ENCODE measurements at places on chromosomes 7 and 10. TPM values are rescaled to one million over a fixed set of nuclear protein-coding genes. Genes with fewer than 3 reads are reported as not detected.

DNA sequence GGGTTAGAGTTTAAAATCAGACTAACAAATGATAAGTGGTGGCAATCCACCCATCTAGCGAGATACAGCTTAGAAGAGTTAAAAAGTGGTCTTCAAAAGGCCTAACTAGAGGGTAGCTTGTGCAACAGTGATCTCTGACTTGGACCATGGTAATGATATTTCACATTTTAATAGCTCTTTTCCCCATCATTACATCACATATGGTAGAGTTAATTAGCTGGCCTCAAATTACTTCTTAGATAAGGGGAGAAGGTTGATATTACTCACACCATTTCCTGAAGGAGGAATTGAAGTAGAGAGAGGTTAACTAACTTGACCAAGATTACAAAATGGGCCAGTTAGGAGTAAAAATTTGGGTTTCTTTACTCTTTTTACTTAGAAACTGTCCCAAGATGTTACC lies 223.6 kb downstream of the PHTF2 start:
- no peak for DNase-seq

DNA sequence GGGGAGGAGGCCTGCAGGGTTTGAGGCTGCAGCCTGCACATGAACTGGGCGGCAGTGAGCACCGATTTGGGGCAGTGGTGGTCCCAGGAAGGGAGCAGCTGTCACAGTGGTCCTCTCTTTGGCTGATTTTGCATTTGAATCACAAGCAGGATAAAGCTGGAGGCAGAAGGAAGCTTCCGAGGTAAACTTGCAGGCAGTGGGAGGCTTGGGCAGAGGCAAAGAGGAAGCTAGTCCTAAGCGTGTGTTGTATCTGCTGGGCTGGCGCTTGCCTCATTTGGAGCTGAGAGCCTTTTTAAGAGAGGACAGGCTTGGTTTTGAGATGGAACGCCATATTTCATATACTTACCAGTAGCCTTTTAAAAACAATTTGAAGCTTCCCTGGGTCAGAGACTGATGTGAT lies 177.2 kb upstream of the PODXL start:
- no peak for DNase-seq

Gene CCSER2
- total RNA-seq: 75.4 TPM

- no peak for DNase-seq
Observed at GRCh38 chr10:44460416-44460815, 75.5 kb upstream of the CXCL12 start.

GRCh38 chr7:32533276-32534029 lies 38.2 kb downstream of the AVL9 start:
- DNase-seq: no peak

GRCh38 chr7:26447116-26447515 lies 155.5 kb downstream of the SNX10 start:
- no peak for DNase-seq

DNA sequence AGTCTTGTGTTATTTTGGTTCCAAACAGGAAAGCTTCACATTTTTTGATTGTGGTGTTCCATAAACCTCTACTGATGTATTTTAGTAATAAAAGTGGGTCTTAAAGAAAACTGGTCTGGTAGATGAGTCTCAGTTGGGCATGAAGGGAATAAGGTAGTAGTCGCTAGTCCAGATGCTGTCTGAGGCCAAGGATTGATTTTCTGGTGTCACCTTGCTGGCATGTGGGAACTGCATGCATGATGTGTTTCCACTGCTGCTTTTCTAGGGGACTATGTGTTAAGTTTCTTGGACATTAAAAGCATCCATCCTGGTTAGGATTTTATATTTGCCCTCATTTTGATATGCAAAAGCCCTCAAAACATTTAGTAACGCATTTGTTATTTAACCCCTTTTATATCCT lies 123.7 kb upstream of the GJD4 start:
- no peak for DNase-seq

DNA sequence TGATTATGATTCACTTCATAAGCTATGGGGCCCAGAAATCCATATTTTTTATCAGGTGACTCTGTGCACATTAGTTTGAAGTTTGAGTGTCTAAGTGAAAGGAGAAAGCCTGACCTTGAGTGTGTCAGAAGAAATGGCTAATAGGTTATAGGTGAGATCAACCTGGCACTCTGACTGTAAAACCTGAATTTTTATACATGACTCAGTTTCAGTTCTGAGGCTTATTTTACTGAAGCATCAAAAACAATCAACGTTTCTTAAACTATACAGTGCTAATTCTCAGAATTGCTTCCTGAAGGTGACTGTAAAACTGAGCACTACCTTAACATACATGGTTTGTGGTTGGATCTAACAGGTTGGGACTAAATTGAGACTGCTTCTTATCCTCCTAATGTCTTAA lies 159.4 kb upstream of the AHR start:
- DNase-seq: no peak

Gene PITRM1
- total RNA-seq: 88.2 TPM

Gene OPN1SW
- not detected for total RNA-seq

GRCh38 chr7:47291461-47292081 lies 290.3 kb downstream of the TNS3 start:
- DNase-seq: no peak

DNA sequence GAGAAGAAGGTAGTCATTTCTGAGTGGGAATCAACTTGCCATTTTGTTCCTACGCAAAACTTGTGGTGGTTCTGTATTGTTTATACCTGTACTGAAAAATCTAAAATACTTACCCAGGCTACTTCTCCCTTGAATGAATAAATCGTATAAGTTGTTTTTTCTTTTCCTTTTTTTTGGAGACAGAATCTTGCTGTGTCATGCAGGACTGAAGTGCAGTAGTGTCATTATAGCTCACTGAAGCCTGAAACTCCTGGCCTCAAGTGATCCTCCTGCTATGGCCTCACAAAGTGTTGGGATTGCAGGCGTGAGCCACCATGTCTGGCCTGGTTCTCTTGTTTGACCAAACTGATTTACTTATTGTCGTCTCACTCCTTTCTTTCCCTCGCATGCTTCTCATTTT lies 27.9 kb downstream of the LUC7L2 start:
- no peak for DNase-seq

Gene GDF2
- total RNA-seq: not detected

DNA sequence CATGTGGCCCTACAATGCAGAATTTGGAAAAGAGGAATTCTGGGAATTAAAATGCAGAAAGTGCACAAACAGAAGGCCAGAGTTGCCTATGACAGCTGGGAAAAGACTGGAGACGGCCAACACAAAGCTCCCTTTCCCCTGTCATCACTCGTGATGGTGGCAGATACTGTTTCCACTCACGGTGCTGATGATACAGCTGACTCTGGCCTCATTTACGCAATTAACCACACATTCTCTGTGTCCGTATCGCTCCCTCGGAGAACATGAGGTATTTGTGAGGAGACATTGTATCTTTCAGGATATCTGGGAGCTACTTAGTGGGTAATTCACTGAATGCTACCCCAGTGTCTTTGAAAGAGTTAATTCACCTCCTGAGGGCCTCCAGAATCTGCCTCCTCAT lies 172.8 kb downstream of the TAX1BP1 start:
- DNase-seq: no peak

Gene NEUROD6
- not detected for total RNA-seq

Gene CACNA2D1
- total RNA-seq: 20.2 TPM

Gene SLC26A5
- total RNA-seq: 6.2 TPM

- no peak for DNase-seq
Observed at GRCh38 chr7:55170335-55171069, 151.7 kb downstream of the EGFR start.

GRCh38 chr10:14687340-14687739 lies 87.4 kb downstream of the FAM107B start:
- no peak for DNase-seq

GRCh38 chr7:39811161-39811614 lies 138.9 kb upstream of the CDK13 start:
- DNase-seq: no peak

Gene CREB5
- 10.6 TPM for total RNA-seq

GRCh38 chr10:127145173-127145572 lies 51.2 kb downstream of the INSYN2A start:
- DNase-seq: no peak

DNA sequence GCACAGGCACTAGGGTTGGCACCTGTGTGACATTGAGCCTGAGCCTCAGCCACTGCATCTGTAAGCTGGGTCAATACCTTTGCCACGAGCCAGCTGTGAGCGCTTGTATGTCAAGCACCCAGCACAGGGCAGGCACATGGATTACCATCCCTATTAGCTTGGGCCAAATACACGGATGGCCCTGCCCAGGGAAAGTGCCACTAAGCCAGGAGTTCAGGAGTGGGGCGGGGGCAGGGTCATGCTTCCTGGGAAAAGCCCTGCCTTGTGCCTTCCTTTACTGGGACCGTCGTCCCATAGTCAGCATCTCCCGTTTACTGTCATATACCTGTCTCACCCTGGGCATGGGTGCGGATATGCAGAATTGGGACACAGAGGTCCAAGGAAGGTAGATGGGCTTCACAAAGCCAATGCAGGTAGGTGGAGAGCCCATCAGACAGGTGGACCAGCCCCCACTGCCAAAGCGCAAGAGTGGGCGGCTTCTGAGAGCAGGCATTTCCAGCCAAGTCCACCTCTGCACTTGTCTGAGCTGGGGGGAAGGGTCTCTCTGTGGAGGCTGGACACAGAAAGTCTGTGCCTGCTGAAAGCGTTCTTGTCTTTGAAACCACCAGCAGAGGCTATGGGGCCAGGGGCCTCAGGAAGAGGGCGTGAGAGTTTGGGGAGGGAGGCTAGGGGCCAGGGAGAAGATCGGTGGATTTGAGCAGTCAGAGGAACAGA lies 72.6 kb downstream of the VWA2 start:
- no peak for DNase-seq

DNA sequence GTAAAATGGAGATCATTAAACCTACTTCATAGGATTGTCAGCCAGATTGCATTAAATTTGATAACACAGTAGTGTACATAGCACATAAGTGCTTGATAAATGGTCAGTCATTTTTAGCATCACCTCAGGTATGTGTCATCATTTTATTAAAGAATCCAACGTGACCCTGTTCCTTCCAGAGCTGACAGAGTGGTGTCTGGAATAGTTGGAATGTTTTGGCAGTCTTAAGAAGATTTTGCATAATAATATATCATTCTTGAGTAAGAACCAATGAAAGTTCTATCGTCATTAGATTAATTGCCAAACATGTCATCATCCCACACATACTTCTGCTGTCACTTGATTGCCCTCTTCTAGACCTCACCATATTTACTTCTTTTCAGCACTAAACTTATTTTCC lies 451.4 kb upstream of the POM121L12 start:
- DNase-seq: no peak

Gene NUB1
- 56.4 TPM for total RNA-seq

- DNase-seq: no peak
Observed at GRCh38 chr10:84224411-84225028, 824 bp downstream of the LRIT2 start.

DNA sequence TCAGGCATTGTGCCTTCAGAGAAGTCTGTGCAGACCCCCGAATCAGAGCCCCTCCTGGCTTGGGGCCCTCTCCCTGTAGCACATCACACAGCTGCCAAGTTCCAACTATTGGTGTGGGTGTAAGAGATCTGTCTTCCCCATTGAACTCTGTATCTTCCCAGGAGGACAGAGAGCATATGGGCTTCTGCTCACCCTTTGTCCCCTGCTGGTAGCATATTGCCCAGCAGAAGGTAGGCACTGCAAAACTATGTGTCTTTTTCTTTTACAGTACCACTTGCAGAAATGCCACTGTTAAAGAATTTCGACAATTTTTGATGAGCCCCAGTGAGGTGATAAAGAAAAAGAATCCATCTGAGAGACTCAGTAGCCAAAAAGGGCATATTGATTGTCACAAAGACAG lies 59.6 kb downstream of the NPY start:
- no peak for DNase-seq

Gene AGR2
- 216 TPM for total RNA-seq

GRCh38 chr10:23448802-23449570 lies 10.1 kb downstream of the OTUD1 start:
- no peak for DNase-seq

DNA sequence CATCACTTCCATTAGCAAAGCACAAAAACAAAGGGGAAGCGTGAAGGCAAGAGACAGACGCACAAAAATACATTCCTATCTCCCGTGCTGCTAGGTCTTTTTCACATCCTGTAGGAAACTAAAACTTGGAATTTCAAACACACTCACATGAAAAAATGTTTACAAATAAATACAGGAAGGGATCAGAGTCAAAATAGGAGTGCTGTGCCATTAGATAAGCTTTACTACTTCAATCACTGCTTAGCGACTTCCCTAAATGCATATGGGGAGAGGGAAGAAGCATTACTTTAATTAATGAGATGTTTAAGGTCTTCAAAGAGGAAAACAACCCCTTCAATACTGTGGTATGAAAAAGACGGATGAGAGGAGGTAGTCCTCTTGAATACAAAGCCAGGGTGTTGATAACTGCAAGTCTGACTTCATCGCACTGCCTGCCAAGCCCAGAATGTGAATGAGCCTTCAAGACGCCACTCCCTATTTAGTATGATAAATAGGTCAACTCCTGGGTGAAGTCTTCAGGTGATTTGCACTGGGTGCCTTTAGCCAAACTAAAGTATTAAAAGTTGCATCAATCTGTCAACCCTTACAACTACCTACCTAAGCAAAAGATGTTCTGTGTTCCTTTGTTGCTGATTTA lies 13.9 kb downstream of the PARD3 start:
- no peak for DNase-seq

Gene GNAI1
- total RNA-seq: 53.6 TPM

DNA sequence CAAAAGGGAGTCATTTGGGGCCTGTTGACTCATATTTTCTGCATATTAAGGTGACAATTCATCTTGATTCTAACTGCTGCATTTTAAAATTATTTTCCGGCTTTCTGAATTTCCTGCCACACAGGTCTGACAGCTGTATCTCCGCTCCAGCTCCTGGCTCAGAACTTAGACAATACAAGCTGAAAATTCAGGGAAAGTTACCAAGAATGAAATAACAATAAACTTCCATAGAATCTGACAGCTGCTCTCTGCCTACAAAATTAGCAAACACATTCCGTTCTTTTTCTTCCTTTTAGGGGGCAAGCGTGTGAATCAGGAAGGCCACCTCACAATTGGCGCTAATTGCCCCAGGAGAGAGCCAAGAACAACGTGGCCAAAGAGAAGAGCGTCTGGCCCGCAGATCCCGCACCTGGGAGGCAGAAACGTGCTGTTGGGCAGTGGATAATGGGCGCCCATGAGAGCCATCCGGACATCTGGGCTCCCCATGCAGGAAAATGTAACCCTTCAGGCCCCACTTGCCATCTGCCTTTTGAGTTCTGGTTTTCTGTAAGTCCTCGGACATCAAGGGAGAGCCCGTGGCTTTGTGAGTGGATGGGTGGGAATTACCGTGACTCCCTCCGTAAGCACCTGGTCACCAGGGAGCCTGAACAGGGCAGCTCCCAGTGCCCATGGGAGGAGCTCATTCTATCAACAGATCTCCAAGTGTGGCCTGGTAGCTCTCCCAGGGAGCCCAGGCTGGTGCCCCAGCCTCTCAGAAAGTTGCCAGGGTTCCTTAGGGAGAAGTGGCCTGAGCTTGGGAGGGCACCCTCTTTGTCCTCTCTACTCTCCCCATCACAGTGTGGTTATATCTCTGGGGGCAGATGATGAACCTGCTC lies 5.0 kb downstream of the CLRN3 start:
- peak; percentile 37 for DNase-seq

DNA sequence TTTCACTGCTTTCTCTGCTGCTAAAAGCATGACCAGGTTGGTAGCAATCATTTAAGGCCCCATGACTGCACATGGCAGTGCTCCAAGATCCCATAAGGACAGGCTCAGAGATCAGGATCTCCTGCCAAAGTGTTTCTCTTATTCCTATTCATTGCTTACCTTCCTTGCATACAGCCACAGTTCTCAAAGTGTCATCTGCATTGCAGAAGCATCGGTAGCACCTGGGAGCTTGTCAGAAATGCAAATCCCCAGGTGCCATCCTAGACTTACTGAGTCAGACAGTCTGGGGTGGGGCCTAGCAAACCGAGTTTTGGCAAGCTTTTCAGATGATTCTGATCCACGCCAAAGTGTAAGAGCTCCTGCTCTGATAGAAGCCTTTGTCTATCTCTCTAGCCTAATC lies 489.0 kb upstream of the AUTS2 start:
- DNase-seq: no peak

All from ureter (tissue), 1 donor.